ENCODE measurements at places on chromosomes 16 and 17.

DNA sequence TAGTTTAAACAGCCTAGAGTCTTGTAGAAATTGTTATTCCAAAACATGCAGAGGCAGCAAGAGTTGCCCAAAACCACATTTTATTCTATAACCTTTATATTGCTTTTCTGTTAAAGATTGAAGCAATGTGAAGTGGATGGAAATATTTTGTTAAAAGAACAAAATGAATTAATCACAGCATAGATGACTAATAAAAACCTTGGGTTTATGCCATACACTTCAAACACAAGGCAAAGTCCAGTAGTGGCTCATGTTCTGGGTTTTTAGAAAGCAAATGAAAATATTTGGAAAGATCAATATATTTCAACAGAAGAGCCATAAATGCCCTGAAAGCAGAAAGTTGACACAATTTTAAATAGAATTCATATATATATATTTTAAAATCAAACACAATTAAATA, 36.7 kb upstream of the ULK2 start:
- no peak for DNase-seq

DNA sequence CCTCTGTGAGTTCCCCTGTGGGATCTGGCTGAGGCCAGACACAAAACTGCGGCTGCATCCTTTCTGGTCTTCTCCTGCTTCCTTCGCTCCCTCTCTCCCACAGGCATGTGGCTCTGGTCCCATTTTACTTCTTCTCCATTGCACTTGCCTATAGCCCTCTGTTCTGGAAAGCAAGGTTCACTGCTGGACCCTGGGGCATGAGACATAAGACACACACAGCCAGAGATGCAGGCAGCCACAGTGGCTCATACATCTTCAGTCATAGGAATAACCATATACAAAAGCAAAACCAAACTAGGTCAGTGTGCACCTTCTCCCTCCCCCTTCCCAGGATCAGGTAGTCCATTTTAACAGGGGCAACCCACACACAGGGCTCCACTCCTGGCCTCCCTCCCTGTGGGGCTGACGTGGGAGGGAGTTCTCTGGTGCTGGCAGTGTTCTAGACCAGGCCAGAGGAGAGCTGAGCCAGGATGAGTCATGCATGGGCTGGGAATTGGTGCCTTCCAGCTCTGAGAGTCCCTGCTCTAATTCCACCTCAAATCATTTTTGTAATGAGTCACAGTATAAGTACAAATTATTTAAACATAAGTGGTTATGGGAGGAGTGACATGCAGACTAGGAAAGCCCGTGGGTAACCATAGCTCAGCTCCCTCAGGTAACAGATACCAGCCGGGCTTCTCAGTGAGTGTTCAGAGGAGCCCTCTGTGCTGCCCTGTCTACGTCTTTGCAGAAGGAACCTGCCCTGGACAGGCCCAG, 58.0 kb downstream of the ASIC2 start:
- DNase-seq, result no peak

GRCh38 chr17:30005709-30006320, 64.4 kb downstream of the EFCAB5 start:
- DNase-seq, result no peak

GRCh38 chr17:48439110-48439850, 9.3 kb upstream of the SKAP1 start:
- peak; percentile 63 for DNase-seq

DNA sequence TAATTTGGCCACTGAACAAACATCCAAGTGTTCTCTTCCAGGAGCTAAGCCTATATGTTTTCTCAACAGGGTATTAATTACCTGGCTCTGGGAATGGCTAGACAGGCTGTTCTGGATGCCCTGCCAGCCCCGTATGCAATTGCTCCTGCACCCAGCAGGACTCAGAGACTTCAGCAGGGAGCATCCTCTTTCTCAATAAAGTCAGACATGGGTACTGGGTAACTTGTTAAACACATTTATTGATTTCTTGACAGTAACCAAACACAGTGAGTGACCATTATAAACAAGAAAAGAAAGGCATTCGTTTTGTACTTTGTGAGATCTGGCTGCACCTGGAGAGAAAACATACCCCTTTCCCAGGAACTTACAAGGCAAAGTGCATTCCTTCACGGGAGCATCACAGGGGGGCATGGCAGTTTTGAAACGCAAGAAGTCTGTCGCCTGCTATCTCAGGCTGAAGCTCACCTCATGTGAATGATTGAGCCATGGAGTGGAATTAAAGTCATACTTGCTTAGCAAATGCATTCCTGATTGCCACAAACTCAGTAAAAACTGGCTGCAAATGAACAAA, 369.8 kb downstream of the UTP18 start:
- DNase-seq, result no peak

Measured in hematopoietic multipotent progenitor cell (in vitro differentiated cells).